ENCODE measurements at places on chromosomes 4 and X.

- DNase-seq, result no peak
Measured at GRCh38 chrX:20593836-20594235, 327.1 kb upstream of the RPS6KA3 start.

DNA sequence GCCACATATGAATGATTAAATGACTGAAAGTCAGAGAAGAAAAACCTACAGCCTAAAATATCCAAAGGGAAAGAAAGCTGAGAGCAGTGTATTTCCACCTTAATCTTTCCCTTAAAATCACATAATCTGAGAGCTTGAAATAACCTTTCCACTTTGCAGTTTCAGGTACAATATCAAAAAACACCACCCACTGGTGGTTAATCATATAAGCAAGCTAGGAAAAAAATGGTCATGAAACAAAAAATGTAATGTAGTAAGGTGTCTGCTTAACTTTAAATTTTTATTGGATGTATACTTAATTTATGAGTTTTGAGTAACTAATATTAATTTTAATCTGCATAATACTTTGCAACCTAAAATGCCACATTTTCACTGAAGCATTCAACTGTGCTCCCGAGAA lies 3.2 kb downstream of the PRDM5 start:
- no peak for DNase-seq

DNA sequence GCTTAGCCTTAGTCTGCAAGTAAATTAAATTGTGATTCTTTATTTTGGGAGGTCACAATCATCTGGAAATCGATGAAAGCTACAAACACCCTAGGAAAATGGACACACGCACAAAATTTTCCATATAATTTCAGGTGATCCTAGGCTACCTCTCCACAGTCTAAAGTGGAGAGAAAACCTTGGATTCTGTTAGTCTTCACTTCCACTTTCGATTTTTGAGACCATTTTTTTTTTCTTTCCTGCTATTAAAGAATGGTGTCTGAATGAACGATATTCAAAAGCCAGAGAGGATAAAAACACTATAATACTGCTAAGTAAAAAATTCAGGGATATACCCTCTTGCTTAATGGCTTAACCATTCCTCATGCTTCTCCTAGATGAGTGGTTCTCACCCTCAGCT lies 1.7 kb downstream of the FBXL5 start:
- no peak for DNase-seq

GRCh38 chrX:44989995-44990770 lies 117.2 kb downstream of the KDM6A start:
- no peak for DNase-seq

DNA sequence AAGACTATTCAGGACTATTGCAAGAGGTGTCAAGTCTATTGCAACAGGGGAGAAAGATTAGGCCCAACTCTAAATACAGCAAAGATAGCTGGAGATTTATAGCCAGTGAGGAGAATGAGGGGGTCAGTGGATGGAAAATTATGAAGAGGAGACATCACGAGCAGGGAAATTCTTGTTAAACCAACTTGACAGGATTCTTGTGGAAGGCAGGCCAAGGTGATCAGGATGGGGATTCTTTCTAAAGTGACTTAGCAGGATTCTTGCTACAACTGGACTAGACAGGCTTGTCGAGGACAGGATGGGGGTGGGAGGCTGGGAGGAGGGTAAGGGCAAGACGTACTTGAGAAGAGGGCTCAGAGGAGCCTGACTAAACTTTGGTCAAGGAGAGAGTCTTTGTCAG lies 89.0 kb downstream of the PHEX start:
- DNase-seq, result no peak

GRCh38 chr4:112449708-112450107 lies 66.3 kb downstream of the NEUROG2 start:
- DNase-seq, result no peak

- no peak for DNase-seq
Measured at GRCh38 chr4:101706535-101707057, 83.9 kb upstream of the BANK1 start.

GRCh38 chr4:180900781-180901180 lies 1342.4 kb upstream of the TENM3 start:
- DNase-seq, result no peak

- no peak for DNase-seq
Measured at GRCh38 chr4:10974371-10974770, 289.8 kb upstream of the CLNK start.

GRCh38 chr4:169295822-169296221 lies 25.1 kb upstream of the SH3RF1 start:
- no peak for DNase-seq

All from GM19239 (cell line).